CD4-positive, CD25-positive, alpha-beta regulatory T cell (primary cell): ENCODE measurements at places on chromosomes 7 and 10.

- no peak for DNase-seq
Measured at GRCh38 chr7:47435889-47436312, 146.0 kb downstream of the TNS3 start.

DNA sequence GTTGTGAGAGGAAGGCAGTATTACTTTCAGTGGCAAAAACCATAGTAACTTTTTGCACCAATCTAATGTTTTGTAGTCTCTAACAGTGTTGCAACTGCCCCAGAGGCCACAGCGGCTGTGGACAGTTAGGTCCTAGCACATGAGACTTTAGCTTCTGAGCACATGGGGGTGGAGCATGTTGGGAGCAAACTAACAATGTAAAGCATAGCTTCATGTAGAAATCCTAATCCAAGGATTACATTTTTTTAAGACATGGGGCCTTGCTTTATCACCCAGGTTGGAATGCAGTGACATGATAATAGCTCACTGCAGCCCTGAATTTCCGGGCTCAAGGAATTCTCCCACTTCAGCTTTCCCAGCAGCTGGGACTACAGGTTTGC lies 49.0 kb downstream of the LAMB1 start:
- no peak for DNase-seq

- no peak for DNase-seq
Measured at GRCh38 chr10:82980321-82980720, 1105.3 kb downstream of the NRG3 start.

- DNase-seq, result no peak
Measured at GRCh38 chr10:30600005-30600404, 29.5 kb downstream of the LYZL2 start.

DNA sequence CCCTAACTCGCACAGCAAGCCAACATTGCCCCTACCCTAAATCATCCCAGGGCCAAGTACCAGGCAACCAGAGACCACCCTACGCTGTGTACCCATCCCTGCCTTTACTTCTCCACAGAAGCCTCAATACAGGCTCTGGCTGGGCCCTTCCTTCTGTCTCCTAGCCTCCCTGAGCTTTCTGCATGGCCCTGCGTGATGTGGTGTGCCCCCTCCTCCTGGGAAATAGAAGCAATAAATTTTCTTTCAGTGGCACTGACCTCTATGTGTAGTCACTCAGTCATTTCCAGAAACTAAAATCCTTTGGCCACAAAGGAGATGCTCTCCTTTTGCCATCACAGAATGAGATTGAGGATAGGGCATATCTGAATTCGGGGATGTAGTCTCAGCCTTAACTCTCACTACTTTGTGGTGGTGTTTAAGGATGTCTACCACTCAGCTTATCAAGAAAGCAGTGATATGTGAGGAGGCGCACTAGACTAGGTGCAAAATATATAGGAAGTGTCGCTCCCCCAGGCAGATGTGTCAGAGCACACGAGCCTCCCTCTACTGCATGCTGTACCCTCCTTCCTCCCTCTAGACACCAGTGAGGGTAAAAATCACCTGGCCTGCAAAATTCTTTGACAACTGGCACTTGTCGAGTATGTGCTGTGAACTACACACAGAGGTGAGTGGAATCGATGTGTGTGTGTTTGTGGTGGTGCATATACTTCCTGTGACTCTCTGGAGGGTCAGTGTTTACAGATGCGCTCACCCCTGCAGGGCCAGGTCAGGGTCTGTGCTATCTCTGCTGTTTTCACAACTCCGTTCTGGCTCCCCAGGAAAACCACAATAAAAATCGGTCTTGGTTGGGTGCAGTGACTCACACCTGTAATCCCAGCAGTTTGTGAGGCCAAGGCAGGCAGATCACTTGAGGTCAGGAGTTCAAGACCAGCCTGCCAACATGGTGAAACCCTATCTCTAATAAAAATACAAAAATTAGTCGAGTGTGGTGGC lies 825.9 kb upstream of the IGFBP3 start:
- no peak for DNase-seq

- no peak for DNase-seq
Measured at GRCh38 chr7:54145716-54146115, 396.5 kb upstream of the VSTM2A start.

GRCh38 chr7:151462306-151462779 lies 22.4 kb upstream of the CRYGN start:
- DNase-seq, result no peak

GRCh38 chr10:121406823-121407545 lies 191.3 kb downstream of the FGFR2 start:
- no peak for DNase-seq

DNA sequence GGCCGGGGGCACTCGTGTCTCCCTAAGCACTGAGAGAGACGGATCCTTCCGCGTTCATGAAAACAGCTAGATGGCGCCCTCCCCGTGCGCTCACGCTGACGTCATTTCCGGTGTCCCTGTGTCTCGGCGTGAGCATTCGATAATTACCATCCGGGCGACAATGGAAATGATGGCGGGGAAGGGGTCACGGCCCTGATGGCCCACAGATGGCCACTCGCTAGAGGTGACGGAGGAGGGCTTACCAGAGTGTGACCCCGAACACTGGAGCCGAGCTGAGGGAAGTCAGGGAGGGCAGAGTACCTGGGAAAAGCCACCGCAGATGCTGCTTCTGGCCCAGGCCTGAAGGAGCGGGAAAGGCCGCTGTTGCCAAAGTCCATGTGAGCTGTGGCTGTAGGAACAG lies 222.9 kb downstream of the TCERG1L start:
- no peak for DNase-seq

GRCh38 chr7:72409638-72410015 lies 2.5 kb downstream of the CALN1 start:
- DNase-seq, result no peak

DNA sequence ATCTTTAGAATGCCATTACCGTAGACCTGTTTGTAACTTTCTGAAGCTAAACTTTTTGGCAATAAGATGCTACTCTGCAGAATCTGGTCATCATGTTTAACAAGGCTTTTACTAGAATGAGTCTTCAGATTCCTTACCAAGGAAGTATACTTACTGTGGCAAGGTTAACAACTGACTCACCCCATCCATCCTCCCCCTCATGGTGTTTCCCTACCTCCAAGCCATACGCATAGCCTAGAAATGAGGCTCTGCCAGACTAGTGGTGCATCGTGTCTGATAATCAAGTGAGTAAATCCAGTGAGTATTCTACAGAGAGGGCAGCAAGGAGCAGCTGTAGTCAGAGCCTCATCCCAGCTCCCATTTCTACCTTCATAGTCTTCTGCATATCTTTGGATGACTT lies 223.6 kb downstream of the IPMK start:
- DNase-seq, result no peak

DNA sequence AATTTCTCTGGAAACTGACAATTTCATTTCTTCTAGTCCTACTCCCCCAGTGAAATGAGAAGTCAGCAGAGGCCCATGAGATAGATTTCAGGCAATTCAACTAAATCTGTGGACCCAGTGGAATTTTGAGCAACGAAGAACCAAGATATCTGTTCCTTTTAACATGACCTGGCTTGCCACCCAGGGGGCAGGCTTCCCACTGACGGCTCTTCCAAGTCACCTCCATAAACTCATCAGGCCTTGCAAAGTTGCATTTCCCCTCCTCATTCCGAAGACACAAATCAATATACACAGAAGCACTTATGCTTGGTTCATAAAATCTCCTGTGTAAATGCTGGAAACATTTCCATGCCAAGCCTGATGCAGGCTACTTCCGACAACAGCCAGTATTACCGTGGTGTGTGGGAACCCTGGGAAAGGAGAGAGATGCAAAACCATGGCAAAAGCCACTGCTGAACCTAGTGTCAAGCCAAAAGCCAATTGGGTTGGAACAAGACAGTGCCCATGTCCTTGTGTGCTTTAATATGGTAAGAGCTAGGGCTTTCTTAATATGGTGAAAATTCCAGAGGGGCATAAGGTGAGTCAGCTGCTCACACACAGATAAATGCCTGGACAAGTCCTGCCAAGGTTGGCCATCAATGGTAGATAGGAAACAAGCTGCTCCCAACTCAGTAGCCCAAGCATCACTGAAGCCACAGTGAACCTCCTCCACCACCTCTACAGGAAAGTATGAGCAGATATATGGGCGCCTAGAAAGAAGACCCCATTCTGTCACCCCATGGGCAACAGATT lies 1.6 kb downstream of the FRMD4A start:
- no peak for DNase-seq

DNA sequence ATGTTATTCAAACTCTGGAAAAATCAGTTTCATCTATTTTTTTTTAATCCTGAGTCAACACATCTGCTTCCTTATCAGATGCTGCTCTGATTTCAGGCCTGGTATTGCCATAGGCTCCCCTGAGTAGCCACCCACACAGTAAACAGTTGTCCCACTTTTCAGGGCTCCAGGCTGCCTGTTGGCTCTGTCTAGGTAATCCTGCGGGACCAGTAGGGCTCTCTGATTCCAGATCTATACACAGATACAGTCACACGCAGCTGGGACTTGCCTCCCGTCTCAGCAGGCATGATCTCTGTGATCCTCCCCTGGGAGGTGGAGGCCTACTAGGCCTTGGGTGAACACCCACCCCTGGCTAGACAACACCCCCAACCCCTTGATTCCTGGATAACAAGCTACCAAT lies 206.1 kb downstream of the CREB5 start:
- no peak for DNase-seq

- DNase-seq, result no peak
Measured at GRCh38 chr7:23397241-23397640, 73.0 kb downstream of the IGF2BP3 start.

DNA sequence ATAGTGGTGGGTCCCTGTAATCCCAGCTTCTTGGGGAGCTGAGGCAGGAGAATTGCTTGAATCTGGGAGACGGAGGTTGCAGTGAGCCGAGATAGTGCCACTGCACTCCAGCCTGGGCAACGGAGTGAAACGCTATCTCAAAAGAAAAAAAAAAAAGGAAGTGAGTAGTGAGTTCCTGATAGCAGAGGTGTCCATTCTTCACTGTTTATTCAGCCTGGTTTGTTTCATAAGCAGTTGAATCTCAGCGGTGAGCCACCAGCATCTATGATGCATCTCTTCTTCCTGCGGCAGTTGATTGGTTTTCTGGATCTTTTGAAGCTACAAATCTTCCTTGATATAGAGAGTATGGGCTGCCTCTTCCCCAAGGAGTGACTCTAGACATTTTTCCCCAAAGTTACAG lies 316.1 kb upstream of the MTPN start:
- DNase-seq, result no peak

GRCh38 chr10:80769700-80770160 lies 232.0 kb downstream of the SH2D4B start:
- no peak for DNase-seq

DNA sequence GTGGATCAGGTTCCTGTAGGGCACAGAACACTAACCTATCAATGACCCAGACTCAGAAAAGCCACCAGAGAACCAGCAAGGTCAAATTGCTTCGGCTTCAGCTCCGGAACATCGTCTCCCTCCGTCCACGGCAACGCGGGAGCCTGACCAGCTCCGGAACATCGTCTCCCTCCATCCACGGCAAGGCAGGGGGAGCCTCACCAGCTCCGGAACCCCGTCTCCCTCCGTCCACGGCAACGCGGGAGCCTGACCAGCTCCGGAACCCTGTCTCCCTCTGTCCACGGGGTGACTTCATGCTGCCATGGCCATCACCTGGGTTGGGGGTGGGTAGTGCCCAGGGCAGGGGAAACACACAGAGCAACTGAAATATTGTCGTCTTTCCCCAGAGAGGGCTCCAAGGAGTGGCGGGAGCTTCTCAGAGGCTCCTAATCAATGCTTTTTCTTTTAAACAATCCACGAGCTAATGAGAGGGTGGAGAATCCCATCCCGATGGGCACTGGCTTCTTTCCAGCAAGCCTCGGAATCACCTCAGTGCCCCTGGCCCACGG lies 403.5 kb downstream of the DNAJB6 start:
- no peak for DNase-seq

DNA sequence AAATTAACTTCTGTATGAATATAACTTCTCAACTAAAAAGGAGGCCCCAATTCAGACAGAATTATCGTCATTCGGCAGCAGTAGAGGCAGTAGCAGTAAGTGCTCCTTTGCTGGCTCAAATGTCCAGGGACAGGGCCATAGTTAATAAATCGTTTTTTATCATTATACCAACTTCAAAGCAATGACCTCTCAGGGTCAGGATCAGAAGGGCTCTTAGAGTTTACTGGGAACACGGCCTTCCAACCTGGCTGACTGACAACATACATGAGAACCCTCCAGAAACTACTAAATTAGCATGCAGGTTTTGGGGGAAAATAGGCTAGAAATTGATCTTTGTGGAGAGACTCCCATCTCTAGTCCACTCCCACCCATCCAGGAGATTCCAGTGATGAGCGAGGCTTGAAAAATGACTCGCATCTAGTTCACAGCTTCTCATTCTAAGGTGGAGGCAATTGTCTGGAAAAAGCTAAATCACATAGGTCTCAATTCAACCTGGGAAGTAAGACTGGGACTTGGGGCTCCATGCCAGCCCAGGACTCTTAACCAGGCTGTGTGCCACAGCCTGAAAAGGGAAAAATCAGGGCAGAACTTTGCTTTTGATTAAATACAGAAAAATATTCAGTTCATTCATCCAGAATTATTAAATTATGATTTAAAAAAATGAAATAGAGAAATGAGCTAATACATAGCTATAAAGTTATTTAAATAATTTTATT lies 84.6 kb downstream of the ABLIM1 start:
- no peak for DNase-seq

- DNase-seq, result no peak
Measured at GRCh38 chr10:114284346-114285071, 45.5 kb downstream of the VWA2 start.

- no peak for DNase-seq
Measured at GRCh38 chr7:40608321-40609075, 473.7 kb downstream of the SUGCT start.

DNA sequence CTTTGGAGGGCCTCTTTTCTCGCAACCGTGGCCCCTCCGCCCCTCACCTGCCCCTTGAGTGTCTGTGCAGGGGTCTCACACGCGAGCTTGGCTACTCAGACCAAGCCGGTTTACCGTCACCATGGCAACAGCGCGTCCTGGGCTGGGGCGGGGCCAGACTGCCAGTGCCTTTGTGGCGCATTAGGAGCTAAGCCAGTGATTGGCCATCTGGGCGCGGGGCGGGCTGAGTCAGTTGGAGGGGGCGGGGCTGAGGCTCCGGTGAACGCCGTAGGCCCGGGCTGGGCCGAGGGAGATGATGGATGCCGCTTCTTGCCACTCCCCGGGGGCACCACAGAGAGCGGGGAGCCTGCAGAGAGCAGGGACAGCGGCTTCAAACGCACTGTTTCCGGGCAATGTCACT lies 48.7 kb upstream of the FXYD4 start:
- DNase-seq, result peak; percentile 80

GRCh38 chr10:62907470-62908212 lies 91.5 kb upstream of the EGR2 start:
- no peak for DNase-seq

GRCh38 chr7:155422599-155423336 lies 35.2 kb upstream of the EN2 start:
- DNase-seq, result no peak

DNA sequence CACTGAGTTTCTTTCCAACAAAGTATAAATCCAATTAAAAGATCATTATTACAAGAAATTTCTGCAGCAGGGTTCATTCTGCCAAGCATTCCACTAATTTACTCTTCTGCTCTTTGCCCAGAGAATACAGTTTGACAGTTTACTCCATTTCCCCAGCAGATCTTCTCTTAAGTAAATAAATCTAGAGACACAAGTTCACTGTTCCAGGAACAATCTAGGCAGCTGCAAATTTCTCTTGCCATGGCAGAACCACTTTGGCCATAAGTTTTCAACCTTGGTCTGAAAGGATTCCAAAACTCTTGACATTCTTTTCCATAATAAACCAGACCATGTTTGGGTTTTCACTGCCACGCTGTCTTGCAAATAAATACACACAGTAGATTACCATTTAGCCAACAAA lies 11.5 kb downstream of the RGS10 start:
- DNase-seq, result no peak
